ENCODE measurements at places on chromosomes 13 and 19. TPM values are rescaled to one million over a fixed set of nuclear protein-coding genes. Genes with fewer than 3 reads are reported as not detected.

DNA sequence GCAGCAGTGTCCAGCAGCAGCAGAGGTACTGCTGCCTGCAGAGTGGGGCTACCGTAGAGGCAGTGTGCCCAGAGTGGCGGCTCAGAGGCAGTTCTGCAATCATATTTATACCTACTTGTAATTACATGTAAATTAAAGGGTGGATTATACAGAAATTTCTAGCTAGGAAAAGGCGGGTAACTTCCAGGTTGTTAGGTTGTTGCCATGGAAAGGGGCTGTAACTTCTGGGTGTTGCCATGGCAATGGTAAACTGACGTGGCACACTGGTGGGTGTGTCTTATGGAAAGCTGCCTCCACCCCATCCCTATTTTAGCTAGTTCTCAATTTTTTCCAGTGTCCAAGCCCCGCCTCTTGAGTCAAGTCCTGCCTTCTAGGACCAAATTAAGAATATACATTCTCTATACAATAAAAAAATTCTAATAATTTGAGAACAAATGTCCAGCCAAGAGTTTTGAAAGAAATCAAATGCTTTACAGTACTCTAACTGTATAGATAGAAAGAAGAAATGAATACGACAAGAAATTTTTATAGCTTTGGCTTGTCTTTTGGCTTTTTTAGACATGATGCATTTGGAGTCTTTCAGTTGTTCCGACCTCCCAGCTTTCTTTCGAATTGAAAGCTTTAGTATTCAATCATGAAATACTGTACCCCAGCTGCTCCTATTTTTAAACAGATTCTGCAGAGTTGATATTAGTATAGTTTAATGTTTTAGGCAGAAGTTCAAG is 816.6 kb downstream of the DIAPH3 start:
- no peak for DNase-seq

RAB3D gene
- total RNA-seq, result 21.6 TPM

DNA sequence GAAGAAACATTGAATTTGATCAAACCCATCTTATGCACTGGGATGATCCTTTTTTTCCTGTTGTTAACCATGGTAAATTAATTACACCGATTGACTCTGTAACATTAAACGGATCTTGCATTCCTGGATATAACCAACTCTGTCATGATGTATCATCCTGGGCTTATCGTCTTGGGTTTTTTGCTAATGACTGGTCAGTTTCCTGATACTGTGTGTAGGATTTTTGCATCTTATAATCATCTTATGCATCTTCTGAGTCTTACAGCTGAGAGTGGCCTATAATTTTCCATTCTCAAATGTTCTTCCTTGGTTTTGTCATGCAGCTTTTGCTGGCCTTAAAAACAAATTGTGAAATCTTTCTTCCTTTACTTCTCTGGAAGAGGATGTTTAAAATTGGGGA is 12.8 kb downstream of the DCUN1D2 start:
- no peak for DNase-seq

CCNA1 gene
- 10.2 TPM for total RNA-seq

- DNase-seq, result no peak
These were observed 15.2 kb downstream of the ZNF221 start for GRCh38 chr19:43966079-43966694.
